Renal cortical epithelial cell (primary cell): ENCODE measurements at places on chromosomes 2 and 18.
A peak's percentile ranks its signal among the peaks of the same experiment; 100 is the strongest.

GRCh38 chr2:160695402-160696086 lies 201.9 kb upstream of the RBMS1 start:
- DNase-seq: peak; percentile 52

DNA sequence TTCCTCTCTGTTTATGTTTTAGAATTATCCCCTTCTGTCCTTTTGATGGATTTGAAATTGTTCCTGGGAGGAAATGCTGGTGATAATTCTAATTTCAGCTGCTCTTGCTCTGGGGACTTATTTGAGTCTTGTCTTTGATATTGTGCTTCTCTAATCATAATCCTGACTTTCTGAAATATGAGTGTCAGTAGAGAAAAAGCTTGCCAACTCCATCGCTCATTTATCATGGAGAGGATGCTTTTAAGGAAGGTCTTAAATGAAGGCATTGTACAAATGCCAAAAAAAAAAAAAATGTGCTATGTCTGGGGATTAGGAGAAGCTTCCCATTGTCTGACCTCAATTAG lies 159.5 kb downstream of the NYAP2 start:
- no peak for DNase-seq

GRCh38 chr18:5646739-5647138 lies 102.9 kb upstream of the EPB41L3 start:
- DNase-seq: peak; percentile 19

DNA sequence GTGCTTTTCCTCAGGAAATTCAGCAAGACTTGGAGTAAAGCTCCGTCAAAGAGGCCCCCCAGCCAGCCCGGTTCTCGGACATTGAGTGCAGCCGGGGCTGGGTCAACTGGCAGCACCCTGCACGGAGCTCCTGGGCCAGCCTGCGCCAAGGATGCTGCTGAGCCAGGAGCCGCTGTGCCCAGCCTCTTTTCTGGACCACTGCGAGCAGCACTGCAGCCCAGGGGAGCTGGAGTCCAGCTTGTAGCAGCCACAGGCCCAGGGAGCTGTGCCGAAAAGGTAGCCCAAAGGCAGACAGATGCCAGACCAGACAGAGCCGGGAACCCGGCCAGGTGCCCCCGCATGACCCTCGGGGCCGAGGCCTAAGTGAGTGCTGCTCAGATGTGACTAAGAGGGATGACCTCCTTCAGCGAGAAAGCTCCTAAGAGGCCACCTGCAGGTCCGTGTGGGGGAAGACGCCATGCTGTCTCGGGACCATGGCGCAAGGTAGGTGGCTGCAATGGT lies 7.3 kb downstream of the CLHC1 start:
- no peak for DNase-seq

DNA sequence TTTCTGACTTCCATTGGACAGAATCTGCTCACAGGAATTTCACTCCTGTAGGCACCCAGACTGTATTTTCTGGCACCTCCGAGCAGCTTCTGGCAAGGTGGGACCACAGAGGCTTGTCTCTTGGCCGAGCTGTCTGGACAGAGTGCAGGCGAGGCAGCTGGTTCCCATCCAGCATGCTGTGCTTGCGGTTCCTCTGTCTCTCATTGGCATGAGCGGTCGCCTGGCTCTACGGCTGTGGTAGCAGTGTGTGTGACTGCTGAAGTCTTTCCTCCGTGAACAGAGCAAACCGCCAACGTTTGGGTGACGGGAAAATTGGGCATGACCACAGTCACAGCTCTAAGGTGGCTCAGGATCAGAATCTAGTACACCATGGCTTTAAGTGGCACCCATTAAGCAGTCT lies 411.7 kb upstream of the NETO1 start:
- DNase-seq: no peak

- no peak for DNase-seq
These were observed 33.2 kb downstream of the AQP4 start for GRCh38 chr18:26832302-26832701.

DNA sequence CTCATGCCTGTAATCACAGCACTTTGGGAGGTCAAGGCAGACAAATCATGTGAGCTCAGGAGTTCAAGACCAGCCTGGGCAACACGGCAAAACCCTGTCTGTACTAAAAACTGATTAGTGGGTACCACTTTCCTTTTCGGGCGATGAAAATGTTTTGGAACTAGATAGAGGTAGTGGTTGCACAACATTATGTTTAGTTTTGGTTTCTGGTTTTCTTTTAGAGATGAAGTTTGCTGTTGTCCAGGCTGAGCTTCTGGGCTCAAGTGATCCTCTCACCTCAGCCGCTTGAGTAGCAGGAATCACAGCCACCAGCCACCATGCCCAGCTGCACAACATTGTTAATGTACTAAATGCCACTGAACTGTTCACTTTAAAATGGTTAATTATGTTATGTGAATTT lies 27.6 kb downstream of the AAK1 start:
- DNase-seq: no peak

GRCh38 chr2:226159875-226160479 lies 639.6 kb downstream of the IRS1 start:
- DNase-seq: peak; percentile 59

DNA sequence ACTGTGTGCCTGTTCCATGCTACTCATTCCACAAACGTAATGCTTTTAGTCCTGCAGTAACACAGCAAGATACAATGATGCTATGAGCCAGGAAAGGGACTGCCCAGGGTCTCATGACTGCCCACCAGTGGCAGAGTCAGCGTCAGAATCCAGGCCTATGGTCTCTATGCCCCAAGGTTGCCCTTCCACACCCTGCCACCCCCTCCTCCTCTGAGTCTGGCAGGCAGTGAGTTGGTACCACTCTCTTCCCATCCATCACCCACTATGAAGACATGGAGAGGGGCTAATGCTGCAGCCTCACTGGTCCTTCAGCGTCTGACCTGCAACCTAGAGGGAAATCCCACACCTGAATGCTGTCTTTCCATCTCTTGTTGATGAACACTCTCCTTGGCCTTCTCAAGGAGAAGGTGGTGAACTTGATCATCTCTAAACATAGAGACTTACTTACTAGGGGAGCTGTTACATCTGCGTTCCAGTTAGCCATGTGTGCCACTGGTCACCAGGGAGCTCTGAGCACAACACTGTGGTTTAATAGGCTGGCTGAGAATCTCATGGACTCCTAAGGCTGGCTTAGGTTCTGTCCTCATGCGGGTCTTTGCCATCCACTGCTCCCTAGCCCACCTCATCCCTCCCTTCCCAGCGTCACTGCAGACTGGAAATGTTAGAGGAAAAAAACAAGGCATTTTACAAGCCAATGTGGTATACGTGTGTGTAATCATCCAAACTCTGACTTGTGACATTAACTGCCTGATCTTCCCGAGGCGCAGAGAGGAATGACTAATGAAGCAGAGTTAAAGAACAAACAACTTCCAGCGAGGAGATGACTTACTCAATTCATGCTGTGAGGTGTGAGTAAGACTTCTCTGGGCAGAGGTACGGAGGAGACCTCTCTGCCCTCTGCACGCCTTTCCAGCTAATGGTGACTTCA lies 28.8 kb downstream of the STEAP3 start:
- peak; percentile 100 for DNase-seq

GRCh38 chr2:188477564-188478103 lies 186.0 kb downstream of the GULP1 start:
- no peak for DNase-seq

DNA sequence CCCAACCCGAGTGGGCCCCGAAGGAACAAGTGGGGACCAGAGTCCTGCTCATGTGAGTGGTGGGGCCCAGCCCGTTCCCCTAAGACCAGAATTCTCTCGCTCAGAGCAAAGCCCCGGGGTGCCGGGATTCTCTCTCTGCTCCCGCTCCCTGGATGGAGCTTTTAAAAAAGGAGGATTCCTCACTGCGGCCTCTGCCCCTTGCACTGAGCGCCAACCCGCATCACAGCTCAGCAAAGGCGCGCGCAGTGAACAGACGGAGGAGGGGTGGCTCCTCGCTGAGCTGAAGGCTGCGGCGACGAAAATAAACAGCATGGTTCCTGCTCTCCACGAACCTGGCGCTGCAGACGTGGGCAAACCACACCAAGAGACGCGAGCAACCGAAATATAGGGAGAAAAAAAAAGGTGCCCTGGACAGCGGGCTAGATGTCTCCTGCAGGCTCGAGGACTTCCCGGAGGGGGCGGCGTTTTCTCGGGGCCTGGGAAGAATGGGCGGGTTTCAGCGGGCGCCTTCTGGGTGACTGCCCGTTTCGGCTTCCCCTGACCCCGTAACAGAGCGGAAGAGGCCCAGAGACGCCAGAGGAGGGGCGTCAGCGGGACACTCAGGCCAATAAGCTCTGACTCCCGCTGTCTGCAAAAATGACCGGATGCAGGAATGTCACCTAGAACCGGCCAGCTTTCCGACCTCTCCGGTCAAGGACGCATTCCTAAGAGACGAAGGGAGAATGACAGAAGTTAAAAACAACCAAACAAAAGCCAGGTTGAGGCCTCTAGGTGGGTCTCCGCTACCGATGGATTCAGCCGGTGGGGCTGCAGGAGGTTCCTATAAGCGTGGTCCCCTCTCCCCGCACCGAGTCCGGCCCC lies 819 bp upstream of the KLF11 start:
- DNase-seq: peak; percentile 56

DNA sequence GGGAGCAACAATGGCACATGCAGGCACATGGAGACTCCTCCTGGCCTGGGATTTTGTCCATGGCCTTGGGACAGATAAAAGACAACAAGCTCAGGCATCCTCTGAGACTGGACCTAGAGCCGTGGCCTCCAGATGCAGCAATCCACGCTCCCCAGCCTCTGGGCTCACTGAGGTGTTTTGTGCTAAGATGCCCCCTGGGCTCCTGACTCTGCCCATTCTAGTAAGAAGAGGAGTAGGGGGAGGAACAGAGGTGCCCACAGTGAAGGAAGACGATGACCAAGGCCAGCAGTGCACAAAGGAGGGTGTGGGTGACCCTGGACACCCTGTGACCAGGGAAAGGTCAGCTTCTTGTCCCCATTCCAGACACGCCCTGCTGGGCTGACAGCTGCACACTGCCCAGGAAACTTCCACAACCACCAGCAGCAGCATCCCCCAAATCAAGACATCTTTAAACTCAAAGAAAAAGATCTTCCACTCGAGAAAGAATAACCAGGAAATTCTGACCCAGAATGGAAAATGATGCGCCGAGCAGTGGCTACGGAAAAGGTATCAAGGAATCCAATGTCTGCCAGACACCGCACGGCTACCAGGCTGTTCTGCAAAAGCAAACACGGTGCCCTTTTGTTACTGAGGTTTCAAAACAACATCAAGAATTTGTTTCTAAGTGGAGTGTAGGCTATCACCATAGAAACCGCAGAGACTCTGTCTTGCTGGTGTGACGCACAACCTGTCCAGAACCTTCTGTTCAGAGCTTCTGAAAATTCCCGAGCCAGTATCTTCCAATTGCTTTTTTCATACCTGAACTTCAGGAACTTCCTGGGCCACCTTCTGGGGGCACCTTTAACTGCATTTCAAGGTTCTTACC lies 65.5 kb downstream of the ZNF516 start:
- DNase-seq: peak; percentile 69

DNA sequence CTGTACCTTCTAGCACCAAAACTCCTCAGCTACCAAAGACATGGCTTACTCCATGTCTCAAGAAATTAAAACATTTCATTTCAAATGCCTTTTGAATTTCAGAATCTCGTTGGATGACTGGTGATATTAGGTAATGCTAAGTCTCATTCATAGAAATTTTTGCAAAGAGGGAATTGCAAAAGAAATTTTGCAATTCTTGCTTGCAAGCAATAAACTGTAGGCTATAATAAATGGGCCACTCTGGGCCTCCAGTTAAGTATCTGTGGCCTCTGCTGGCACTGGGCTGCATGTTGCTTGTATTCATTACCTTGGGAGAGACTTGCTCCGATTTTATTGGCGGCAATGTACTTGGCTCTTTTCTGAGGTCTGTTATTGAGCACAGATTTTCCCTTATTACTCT lies 2.8 kb upstream of the LCLAT1 start:
- no peak for DNase-seq
